T47D (cell line): ENCODE measurements at places on chromosomes 1 and 21.

DNA sequence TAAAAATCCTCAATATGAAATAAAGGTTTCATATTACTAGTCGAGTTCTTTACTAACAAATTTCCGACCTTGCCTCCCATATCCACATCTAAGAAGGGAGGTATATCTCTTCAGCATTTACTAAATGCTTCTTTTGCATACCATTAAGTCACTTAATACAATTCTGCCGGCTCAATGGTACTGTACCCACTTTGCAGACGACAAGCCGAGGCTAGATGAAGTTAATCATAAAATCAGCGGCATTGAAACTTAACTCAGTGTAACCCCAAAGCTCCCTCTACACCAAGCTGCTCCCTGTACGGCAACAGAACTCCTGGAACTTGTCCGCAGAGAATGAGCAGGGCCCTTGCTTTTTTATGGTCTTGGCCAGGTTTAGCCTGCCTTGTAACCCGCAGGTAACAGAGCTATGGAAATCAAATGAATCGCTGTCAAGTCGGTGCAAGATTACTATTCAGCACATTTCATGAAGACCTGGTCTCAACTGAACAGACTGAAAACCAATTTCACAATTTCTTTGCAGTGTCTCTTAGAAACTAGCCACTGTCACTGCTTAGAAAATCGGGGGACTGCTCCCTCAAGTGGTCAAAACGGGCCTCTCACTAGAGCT lies 738 bp downstream of the INTS7 start:
- peak; percentile 31 for DNase-seq

DNA sequence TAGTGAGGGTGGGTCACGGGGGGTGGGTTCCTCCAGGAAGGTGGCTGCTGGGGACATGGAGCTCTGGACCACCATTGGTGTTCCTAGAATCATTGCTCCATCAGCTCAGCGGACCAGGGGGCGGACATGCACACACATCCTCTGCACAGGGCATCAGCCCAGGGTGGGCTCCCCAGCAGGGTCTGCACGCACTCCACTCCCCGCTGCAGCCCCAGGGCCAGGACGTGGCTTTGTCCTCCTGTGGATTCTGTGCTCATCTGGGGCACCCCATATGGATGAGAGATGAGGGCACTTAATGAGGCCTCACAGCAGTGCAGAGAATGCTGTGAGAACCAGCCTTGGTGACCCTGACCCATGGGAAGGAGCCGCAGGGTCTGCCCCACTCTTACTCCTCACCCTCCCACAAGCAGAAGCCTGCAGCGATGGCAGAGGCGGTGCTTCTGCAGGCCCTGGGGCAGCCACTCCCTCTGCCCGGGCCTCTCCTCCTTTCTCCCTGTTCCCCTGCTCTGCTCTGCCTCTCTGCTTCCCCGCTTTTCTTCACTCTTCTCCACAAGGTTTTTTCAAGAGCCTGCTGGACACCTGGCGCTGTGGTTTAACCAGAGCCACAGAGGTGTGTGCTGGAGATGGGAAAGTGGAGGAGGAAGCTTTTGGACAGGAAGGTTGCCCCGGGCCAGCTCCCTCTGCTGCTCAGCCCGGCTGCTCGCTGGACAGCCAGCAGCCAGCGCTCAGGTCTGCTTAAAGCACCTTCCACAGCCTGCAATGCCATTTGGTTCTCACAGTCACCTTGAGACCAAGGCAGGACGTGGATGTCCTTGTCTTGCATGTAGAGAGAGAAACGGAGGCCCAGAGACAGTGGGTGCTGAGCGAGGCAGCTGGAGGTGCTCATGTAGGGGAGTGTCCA lies 26.3 kb upstream of the PCBP3 start:
- peak; percentile 37 for DNase-seq

GRCh38 chr1:218164111-218164929 lies 120.8 kb upstream of the RRP15 start:
- DNase-seq = peak; percentile 31

GRCh38 chr1:91851130-91852010 lies 34.6 kb downstream of the TGFBR3 start:
- peak; percentile 19 for DNase-seq

DNA sequence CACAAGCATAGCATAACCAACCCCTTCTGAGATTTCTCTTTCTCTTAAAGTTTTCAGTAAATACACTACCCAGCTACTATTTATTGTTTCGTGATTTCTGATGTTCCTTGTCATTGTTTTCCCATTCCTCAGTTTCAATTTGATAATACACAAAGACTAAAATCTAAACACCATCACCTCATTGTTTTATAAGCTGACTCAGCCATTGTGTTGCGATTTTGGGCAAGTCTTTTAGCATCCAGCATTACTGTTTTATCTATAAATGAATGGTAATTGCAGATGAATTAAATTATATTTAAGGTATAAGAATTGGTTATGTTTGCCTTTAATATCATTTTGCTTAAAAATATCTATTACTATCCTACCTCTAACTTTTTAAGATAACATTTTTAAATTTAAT lies 1308.5 kb downstream of the PLA2G4A start:
- DNase-seq = no peak

DNA sequence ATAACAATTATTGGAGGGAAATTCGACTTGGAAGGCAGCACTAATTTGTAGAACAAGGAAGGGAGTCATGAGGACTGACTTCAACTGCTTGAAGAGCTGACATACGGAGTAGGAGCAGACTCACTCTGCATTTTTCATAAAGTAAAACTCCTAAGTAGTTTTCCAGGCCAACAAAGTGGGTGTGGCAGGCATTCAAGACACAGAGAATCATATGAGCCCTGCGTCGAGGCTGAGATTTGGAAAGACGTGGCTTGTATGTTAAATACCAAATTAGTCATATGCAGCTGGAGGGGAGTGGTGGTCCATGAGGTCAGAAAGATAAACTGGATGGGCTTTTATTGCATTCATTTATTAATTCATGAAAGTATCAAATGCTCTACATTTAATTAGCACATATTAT lies 255.7 kb upstream of the JUN start:
- DNase-seq = no peak

- no peak for DNase-seq
These were observed 10.5 kb upstream of the LAX1 start for GRCh38 chr1:203754455-203754864.

DNA sequence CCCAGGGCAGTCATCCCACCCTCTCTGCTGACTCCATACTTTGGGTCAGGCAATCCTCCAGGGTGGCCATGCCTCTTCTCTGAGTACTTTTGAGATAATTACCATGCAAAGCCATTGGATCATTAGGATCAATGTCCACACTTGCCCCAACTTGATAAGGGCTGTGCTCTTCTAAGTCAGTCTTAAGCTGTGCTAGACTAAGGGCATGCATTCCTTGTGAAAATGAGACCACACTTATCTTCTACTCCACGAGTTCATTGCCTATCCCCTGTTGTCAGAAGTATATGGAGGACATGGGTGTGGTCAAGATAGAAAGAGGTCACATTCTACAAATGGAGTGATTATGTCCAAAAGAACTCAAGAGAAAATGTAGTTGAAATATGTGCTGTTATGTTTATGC lies 18.9 kb upstream of the SSX2IP start:
- DNase-seq = no peak

DNA sequence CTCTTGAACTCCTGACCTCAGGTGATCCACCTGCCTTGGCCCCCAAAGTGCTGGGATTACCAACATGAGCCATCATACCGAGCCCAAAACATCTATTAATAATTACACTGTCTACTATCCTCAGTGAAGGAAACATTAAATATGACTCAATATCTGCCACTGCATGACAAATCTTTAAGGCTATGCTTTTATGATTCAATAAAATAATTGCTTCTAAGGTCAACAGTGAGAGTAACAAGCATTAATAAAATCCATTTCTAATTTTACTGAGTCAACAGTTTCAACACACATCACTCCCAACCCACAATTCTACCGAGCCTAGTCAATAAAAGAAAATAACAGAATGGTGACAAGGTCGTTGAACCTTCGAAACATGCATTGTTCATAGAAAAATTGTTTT lies 125.5 kb upstream of the CHRM3 start:
- DNase-seq = no peak

DNA sequence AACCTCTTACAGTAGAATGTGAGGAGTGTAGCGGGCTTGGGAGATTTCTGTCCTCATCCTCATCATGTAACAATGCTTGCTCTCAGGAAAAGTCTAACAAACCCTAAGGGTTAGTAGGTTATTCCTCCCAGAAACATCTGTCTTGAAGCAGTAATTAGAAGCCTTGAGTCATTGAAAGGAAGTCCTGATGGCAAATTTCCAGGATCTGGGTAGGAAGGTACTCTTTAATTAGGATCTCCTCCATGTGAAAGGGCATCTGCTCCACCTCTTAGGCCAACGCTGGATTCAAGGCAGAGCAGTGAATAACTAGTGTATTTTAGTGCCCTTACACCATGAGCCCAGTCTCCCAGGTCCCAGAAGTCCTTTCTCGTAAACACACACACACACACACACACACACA lies 106.6 kb upstream of the BARHL2 start:
- DNase-seq = no peak

GRCh38 chr1:158329733-158330132 lies 1.6 kb downstream of the CD1B start:
- peak; percentile 59 for DNase-seq

DNA sequence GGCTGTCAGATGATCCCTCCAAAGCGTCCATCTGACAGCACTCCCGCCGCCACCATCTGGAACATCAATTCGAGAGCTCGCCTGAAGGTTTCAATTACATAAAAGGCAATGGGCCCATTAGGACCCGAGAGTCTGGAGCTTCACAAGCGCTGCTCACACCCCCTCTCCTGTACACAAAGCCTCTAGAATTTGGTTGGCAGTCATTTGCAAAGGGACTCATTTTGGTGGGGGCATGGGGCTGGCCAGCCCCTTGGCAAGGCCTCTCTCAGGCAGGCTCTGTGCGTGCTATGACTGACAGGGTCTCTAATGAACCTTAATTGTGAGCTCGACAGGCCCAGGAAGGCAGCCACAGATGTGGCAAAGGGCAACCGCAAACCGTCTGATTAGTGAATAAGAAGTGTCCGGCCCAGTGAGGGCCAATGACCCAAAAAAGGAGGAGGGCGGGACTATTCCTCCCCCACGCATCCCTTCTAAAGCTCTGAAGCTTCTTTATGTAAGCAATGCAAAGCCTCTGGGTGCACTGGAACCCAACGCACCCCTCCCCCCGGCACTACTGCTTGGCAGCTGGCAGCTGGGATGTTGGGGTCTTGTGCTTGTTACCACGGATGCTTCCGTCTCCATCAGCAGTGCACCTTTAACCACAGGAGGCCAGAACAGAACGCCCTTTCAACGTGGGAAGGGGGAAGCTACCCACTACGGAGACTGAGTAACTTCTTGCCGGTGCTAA lies 79.4 kb downstream of the CAPZB start:
- no peak for DNase-seq

- peak; percentile 80 for DNase-seq
These were observed 10.7 kb downstream of the STMN1 start for GRCh38 chr1:25895365-25895990.

GRCh38 chr1:8633741-8634501 lies 183.5 kb downstream of the RERE start:
- no peak for DNase-seq

DNA sequence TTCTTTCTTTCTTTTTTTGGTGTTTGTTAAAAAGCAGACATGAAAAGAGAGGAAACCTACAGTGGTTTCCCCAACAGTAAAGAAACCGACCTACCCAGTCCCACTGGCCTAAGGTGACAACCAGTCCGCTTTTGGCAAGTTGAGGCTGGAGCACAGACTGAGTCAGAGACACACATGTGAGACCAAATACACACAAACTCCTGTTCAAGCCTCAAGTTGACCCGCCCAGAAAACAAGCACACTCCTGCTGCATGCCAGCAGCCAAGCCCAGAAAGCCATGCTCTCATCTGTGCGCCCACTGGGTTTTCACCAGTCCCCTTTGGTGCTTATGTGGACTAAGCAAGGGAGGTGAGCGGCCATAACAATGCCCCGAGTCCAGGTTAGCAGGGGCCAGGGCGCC lies 64.6 kb upstream of the GPR153 start:
- DNase-seq = no peak

DNA sequence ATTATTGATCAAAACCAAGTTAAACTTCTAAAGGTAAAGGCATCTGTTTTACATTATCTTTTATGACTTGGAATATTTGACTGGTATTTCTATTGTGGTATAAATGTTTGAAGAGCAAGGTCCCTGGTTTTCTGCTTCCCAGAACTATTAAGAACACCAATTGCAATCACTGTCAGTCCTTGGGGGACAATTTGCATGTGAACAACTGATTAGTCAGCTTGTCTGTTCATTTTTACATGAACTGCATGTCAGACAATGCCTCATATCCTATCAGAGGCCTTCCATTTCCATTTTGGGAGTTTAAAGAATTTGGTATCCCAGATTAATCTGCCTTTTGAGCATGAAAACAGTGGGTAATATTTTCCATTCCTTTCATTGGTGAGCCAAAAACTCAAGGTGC lies 654.9 kb upstream of the USP24 start:
- DNase-seq = no peak

DNA sequence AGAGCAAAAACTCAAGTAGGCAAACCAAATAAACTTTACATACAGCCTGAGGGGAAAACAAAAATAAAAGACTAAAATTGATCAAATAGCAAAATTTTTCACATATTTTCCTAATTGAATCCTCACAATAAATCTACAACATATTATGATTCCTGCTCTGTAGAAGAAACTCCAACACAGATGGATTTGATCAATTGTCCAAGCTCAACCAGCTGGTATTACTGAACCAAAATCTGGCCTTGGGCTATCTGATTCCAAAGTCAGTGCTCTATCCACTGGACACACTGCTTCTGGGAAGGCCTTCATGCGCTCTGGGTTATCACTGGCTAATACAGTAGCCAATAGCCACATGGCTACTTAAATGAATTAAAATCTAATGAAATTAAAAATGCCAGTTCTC lies 39.3 kb downstream of the PCNX2 start:
- DNase-seq = no peak

- DNase-seq = no peak
These were observed 541.5 kb downstream of the AMY1C start for GRCh38 chr1:104291156-104291555.

- no peak for DNase-seq
These were observed 35.2 kb downstream of the PTBP2 start for GRCh38 chr1:96756789-96757188.

- DNase-seq = no peak
These were observed 2.8 kb upstream of the LIX1L start for GRCh38 chr1:145960468-145961108.

GRCh38 chr1:173052681-173053196 lies 2.0 kb upstream of the TNFSF18 start:
- no peak for DNase-seq

- DNase-seq = no peak
These were observed 61.4 kb upstream of the WNT4 start for GRCh38 chr1:22204057-22204840.

- no peak for DNase-seq
These were observed at the start of gene GBP4 for GRCh38 chr1:89198491-89199072. Gene GBP4 (minus strand): TSS chr1:89198942. CDS start chr1:89198834, 108 bp downstream.

- DNase-seq = no peak
These were observed 9.7 kb downstream of the PTGS2 start for GRCh38 chr1:186670297-186671135.

GRCh38 chr1:229585338-229585737 lies 26.8 kb upstream of the ABCB10 start:
- no peak for DNase-seq
